Peyer's patch (tissue), 4 donors: ENCODE measurements at places on chromosomes 5 and 9. TPM values are rescaled to one million over a fixed set of nuclear protein-coding genes. Genes with fewer than 3 reads are reported as not detected.

DNA sequence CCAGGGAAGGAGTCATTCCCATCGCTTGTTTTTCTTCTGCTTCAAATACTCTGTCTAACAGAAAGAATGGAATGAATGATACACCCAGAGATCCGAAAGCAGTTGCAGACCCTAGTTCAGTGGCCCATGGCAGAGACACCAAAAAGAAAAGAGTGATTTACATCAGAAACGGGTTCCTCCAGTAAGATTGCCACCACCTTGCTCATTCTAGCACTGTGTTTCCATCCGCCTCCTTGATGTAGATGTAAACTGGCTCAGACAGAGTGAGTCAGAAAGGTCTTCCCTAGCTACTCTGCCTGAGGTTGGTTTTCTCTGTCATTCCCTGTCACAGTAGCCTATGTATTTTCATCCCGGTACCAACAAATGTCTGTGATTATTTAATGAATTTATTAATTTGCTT is 15.9 kb upstream of the CLINT1 start:
- DNase-seq: no peak

GRCh38 chr9:23447166-23447565 is 378.9 kb downstream of the ELAVL2 start:
- DNase-seq: no peak

DNA sequence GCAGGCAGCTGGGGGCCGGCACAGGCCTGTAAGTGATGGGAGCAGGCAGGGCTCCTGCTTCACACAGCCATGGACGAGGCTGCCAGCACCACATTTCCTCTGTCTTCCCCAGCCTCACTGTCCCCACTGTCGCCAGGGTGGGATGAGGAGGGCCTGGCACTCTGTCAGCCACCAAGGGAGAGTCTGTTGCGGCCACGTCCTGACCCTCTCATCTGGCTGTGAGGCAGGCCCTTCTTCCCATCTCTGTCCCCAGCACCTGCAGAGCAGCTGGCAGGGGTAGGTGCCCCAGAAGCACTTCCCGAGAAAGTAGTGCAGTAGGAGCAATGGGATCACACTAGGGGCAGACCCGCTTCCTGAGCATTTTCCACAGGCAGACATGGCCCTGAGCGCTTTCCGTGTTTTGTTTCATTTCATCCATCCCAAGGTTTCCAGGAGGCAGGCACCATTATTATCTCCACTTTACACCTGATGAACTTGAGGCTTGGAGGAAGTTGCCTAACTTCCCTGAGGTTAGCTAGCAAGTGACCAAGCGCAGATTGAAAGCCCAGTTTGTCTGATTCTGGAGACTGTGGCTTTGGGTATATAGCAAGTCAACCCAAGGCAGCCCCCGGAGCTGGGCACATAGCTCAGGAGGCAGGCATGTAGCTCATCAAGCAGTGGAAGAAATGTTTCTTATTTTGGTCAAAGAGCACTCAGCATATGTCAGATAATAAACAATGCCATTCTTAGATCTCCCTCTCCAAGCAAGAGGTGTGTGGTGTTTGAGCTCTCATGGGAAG is 202.4 kb downstream of the DAB2IP start:
- no peak for DNase-seq

GRCh38 chr5:118435131-118435530 is 553.2 kb downstream of the DTWD2 start:
- DNase-seq: no peak

GRCh38 chr5:139842321-139842720 is 46.7 kb downstream of the PSD2 start:
- no peak for DNase-seq

Gene CNTFR
- total RNA-seq: 24.6 TPM

GRCh38 chr9:121596515-121596914 is 54.9 kb upstream of the DAB2IP start:
- no peak for DNase-seq

- no peak for DNase-seq
These were observed 10.1 kb upstream of the TMOD1 start for GRCh38 chr9:97491216-97491999.

DNA sequence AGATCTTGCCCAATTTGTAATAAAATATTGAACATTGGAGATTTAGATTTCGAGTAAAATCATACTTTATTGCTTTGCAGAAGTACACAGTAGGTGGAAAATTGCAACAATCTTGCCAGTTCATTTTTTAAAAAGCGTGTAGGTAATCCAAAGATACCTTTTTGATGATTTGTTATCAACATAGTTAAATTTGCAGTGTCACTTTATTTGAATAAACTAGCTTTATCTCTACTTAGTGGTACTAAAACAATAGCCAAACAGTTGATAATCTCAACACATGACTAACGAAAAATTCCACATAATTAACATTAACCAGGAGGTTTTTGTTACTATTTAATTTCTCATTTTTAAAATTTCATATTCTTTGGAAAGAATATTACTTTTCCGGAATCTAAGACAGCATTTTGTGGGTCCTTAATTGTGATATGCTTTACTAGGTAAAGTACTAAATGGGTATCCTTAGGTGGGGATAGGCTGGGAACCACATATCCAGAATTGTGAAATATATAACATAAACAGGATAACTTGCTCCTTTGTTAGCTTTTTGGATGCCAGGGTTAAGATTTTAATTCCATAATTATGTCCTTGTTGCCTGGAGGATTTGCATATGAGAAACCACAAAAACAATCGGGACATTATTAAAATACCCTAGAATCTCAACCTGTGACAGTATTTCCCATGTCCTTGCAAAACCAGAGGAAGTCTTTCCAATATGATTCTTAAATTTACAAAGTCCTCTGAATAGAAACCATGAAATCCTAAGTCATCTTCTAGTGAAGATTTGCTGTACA is 2.4 kb upstream of the CHD1 start:
- DNase-seq: no peak

DNA sequence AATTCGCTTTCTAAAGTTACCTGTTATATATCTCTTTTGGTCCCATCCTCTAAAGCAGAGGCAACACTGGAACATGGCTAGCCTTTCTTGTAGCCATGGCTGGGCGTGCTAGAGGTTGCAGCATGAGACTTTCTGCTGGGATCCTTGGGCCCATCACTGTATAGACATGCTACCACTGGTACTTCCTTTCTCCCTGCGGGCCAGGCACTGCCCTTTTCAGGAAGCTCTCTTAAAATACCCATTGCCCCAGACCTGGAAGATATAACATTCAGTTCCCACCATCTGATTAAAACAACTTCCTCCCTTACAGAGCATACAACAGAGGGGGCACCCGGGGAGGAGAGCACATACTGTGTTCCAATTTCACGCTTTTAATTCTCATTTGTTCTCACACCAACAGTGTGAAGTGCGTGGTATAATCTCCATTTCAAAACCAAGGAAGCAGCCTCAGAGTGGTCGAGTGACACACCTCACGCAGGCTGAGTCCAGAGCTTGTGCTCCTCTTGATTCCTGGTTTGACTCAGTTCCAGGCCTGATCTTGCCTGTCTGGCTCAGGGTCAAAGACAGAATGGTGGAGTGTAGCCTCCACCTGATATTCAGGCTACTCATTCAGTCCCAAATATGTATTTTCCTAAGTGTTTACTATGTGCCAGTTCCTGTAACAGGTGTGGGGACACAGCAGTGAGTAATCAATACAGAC is 22.6 kb downstream of the PTGS1 start:
- no peak for DNase-seq

- no peak for DNase-seq
These were observed 613.7 kb upstream of the CDH18 start for GRCh38 chr5:20601678-20602100.

GRCh38 chr5:67617051-67617450 is 420.5 kb upstream of the CD180 start:
- no peak for DNase-seq

DNA sequence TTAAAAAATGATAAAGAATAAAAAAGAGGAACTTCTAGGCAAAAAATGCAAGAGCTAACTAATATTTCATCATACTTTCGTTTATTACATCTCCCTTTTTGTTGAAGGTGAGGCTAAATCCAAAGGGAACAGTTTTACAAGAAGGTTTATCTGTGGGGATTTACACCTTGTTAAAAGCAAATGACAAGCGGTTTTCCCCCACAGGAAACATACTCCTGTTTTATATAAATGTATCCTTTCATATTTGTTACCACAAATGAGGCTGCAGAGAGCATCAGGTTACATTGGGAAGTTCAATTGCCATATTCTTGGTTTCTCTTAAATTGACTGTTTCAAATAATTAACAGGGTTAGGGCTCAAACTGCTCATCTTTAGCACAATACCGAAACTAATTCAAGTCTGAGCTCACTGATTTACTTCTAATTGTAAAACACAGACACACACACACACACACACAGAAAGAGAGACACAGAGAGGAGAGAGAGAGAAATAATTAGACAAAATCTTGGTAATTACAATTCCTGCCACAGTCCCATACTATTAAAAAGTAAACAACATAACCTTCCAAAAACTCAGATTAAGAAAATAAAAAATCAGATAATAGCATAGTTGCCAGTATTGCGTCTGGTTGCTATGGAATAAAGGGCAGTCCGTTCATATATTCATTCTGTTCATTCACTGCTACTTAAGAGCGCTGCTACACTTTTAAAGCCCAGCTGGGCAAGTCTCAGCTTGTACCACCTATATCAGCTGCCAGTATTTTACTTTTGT is 17.1 kb downstream of the RFX3 start:
- no peak for DNase-seq
